Type B pancreatic cell (in vitro differentiated cells): ENCODE measurements at places on chromosomes 12 and 14. TPM values are rescaled to one million over a fixed set of nuclear protein-coding genes. Genes with fewer than 3 reads are reported as not detected.

GRCh38 chr12:20513189-20513588 is 144.9 kb downstream of the PDE3A start:
- no peaks in the 10 kb centered on the region for H3K4me1 ChIP-seq
- no peak for DNase-seq
- no peak overlapping the region for H3K4me3 ChIP-seq

DNA sequence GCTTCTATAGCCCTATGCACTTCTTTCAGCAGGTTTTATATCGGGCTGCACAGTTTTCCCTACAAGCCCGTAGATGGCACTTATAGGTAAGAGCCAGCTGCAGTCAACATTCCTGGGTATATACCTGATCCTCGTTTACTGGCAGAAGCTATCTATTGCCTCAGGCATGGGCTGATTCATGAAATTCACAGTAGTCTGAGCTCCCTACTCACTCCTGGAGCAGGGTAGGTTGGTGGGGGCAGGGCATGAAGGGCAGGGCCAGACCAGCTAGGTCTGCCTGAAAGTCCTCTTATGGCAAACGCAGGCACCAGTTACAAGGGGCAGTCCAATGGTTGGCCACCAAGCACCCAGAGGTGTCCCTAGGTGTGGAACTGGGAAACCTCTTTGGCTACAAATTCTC is 345.8 kb downstream of the RPS29 start:
- no peak overlapping the region for H3K4me3 ChIP-seq
- no peaks in the 10 kb centered on the region for H3K4me1 ChIP-seq
- no peaks in the 10 kb centered on the region for H3K27me3 ChIP-seq
- no peaks in the 10 kb centered on the region for H3K36me3 ChIP-seq
- no peak overlapping the region for H3K27ac ChIP-seq

DNA sequence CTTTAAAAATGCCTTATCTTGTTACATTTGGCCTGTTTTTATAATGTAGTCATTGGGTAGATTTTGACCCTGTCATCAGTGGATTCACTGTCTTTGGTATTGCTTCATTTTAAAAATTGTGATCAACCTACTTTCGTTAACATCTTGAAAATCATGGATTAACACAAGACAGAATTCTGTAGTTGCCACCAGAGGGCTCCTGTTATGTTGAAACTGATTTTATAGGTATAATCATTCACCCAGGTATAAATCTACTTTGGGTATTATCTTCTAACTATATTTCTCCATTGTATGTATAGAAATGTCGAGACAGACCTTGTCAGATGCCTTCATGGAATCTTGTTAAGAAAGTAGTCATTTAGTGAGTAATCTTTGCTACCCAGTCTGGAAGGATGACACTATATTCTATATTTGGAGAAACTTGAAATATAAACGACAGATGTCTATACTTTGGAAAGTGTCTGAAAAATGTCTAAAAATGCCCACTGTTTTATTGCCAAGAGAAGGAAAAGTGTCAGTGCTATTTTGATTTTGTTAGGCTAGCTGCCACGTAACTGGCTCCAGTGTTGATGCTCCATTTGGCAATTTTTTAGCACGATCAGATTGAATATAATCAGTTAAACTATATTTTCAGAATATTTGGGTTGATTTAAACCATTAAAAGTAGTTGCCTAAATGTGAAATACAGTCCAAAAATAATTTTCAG is 129.4 kb downstream of the PELI2 start:
- H3K27ac ChIP-seq, result no peak overlapping the region
- peaks cover 11% of the 10 kb centered on the region for H3K36me3 ChIP-seq
- H3K4me1 ChIP-seq, result peaks cover 7% of the 10 kb centered on the region
- H3K27me3 ChIP-seq, result no peaks in the 10 kb centered on the region
- no peak overlapping the region for H3K4me3 ChIP-seq
- DNase-seq, result no peak

Gene KLRC3
- total RNA-seq, result not detected in 2 replicates

- H3K27me3 ChIP-seq, result peaks cover 30% of the 10 kb centered on the region
- H3K36me3 ChIP-seq, result peaks cover 19% of the 10 kb centered on the region
- H3K4me1 ChIP-seq, result no peaks in the 10 kb centered on the region
- DNase-seq, result no peak
Measured at GRCh38 chr12:22283006-22283506, 51.5 kb downstream of the ST8SIA1 start.

- H3K27me3 ChIP-seq, result peaks cover 6% of the 10 kb centered on the region
- no peak for DNase-seq
- no peaks in the 10 kb centered on the region for H3K36me3 ChIP-seq
- H3K4me3 ChIP-seq, result no peak overlapping the region
- no peaks in the 10 kb centered on the region for H3K4me1 ChIP-seq
- no peak overlapping the region for H3K27ac ChIP-seq
Measured at GRCh38 chr12:46808955-46809697, 16.7 kb downstream of the SLC38A4 start.

Gene KLHL33
- not detected in 2 replicates for total RNA-seq

Gene PPP1R1A
- total RNA-seq, result 24.9 and 43.3 TPM in 2 replicates
